ENCODE measurements at places on chromosomes 7 and 10. TPM values are rescaled to one million over a fixed set of nuclear protein-coding genes. Genes with fewer than 3 reads are reported as not detected.

GRCh38 chr7:542713-543500, 23.3 kb upstream of the PDGFA start:
- peak; percentile 91 for DNase-seq
- H3K36me3 ChIP-seq, result no peaks in the 10 kb centered on the region
- H3K27ac ChIP-seq, result peak overlapping the region; percentile 24

DNA sequence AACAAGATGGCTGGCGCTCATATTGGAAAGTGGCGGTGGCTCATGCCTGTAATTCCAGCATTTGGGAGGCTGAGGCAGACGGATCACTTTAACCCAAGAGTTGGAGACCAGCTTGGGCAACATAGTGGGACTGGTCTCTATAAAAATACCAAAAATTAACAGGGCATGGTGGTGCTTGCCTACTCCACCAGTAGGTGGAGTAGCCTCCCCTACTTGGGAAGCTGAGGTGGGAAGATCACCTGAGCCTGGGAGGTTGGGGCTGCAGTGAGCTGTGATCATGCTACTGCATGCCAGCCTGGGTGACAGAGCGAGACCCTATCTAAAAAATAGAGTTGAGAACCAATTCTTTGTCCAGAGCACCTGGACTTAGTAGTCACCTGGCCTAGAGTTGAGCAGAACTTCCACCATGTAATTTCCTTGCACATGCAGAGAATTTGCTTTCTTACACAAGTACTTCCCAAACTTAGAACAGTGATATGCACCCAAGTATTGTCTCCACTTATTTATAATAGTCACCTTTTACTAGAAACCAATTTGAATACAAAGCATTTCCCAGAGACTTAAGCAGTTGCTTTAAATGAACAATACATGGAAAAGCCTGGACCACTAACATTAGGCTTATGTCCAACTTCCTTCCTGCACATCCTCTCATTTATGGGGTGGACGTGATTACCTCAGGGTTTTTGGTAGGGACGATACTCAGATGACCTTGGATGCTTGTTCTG, 15.9 kb downstream of the LAMB4 start:
- H3K27me3 ChIP-seq, result no peaks in the 10 kb centered on the region
- H3K27ac ChIP-seq, result no peak overlapping the region
- no peaks in the 10 kb centered on the region for H3K36me3 ChIP-seq
- H3K4me3 ChIP-seq, result no peak overlapping the region

GRCh38 chr10:62626079-62626478, 178.4 kb upstream of the ADO start:
- H3K27ac ChIP-seq, result no peak overlapping the region
- peaks cover 13% of the 10 kb centered on the region for H3K4me1 ChIP-seq
- no peaks in the 10 kb centered on the region for H3K36me3 ChIP-seq
- H3K4me3 ChIP-seq, result no peak overlapping the region
- DNase-seq, result no peak
- H3K27me3 ChIP-seq, result no peaks in the 10 kb centered on the region

- peak overlapping the region; percentile 77 for H3K27ac ChIP-seq
- H3K4me1 ChIP-seq, result peaks cover 31% of the 10 kb centered on the region
- peak; percentile 89 for DNase-seq
- H3K36me3 ChIP-seq, result no peaks in the 10 kb centered on the region
Observed at GRCh38 chr7:537911-538634, 18.4 kb upstream of the PDGFA start.

DNA sequence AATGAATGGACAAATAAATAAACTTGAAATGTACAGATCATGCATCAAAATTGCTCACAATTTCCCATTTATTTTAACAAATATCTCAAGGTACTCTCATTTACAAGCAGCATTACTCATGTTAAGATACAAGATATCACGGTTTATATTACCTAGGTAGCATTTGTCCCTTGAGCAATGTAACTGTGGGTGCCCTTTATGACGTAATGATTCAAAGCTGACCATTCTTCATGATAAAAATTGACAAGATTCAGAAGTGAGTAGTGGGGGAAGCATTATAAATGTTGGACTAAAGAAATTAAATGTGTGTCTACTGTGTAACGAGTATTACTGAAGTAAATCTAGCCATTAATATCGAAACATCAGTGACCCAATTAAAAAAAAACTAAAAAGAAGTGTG, 68.2 kb upstream of the GRM8 start:
- no peak overlapping the region for H3K4me3 ChIP-seq
- peaks cover 2% of the 10 kb centered on the region for H3K27me3 ChIP-seq
- no peaks in the 10 kb centered on the region for H3K4me1 ChIP-seq
- H3K36me3 ChIP-seq, result no peaks in the 10 kb centered on the region

DNA sequence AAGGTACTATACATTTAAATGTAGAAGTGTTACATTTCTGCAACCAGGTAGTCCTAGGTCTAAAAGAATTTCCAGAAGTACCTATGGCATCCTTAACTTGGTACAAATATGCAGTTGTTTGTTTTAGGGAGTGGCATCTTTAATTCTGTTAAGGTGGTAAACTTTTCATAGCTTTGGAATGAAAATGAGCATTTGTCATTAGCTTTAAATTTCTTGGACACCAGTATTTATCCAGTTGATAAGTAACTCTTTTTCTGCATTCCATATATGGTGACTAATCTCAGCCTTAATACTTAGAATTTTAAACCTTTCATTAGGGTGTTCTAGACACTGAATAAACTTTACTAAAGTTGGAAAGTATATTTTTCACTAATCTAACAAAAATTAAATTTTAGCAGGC, 10.8 kb downstream of the SLF2 start:
- no peak for DNase-seq
- H3K27ac ChIP-seq, result no peak overlapping the region
- H3K27me3 ChIP-seq, result no peaks in the 10 kb centered on the region
- H3K4me3 ChIP-seq, result no peak overlapping the region
- peaks cover 49% of the 10 kb centered on the region for H3K36me3 ChIP-seq

- H3K27ac ChIP-seq, result no peak overlapping the region
- H3K36me3 ChIP-seq, result no peaks in the 10 kb centered on the region
- no peaks in the 10 kb centered on the region for H3K4me1 ChIP-seq
- H3K4me3 ChIP-seq, result no peak overlapping the region
- no peak for DNase-seq
Observed at GRCh38 chr10:67575532-67575931, 120.5 kb downstream of the CTNNA3 start.

- no peak overlapping the region for H3K4me3 ChIP-seq
- H3K27ac ChIP-seq, result no peak overlapping the region
- peaks cover 9% of the 10 kb centered on the region for H3K4me1 ChIP-seq
- no peaks in the 10 kb centered on the region for H3K27me3 ChIP-seq
- no peak for DNase-seq
- no peaks in the 10 kb centered on the region for H3K36me3 ChIP-seq
Observed at GRCh38 chr10:71726580-71727104, 7.1 kb upstream of the C10orf105 start.

DNA sequence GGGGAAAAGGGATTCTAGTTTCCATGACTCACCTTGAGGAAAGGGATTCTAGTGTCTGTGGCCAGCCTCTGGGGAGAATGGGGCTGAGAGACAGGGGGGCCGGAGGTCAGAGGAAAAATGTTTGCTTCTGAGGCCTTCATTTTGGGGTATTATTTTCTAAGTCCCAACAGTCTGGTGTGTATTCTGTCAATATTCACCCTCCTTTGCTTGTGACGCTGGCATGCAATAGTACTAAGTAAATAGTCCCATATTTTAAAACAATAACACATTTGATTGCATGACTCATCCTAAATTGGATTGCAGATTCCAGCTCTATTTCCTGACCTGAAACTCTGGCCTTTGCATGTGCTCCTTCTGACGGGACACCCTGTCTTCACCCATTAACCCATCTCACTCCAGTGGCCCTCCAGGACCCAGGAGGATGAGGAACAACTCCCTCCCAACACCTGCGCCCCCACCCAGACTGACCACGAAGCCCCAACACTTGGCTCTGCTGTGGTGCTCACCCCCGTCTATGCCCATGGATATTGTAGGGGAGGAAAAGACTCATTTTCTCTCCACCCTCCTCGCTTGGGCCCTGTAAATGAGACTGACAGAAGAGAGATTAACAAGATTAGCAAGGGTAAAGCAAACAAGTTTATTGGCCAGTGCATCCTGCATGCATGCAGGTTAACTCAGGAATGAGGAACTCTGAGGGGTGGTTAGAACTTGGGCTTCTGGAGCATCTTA, 495.6 kb upstream of the KLF6 start:
- peak; percentile 63 for DNase-seq
- H3K27me3 ChIP-seq, result no peaks in the 10 kb centered on the region
- H3K36me3 ChIP-seq, result no peaks in the 10 kb centered on the region

DNA sequence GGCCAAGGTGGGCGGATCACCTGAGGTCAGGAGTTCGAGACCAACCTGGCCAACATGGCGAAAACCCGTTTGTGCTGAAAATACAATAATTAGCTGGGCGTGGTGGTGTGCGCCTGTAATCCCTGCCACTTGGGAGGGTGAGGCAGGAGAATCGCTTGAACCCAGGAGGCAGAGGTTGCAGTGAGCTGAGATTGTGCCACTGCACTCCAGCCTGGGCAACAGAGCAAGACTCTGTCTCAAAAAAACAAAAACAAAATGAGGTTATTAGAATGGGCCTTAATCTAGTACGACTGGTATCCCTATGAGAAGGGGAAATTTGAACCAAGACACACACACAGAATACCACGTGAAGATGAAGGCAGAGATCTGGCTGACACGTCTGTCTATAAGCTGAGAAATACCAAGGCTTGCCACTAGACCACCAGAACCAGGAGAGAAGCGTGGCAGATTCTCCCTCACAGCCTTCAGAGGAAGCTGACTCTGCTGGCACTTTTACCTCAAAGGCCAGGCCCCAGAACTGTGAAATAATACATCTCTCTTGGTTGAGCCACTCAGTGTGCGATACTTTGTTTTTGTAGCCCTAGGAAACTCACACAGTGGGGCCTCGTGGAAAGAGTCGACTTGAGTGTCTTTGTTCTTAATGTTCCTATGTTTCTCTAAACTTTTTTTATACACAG, 59.6 kb downstream of the TMEM209 start:
- no peak overlapping the region for H3K4me3 ChIP-seq
- no peaks in the 10 kb centered on the region for H3K36me3 ChIP-seq
- H3K27me3 ChIP-seq, result no peaks in the 10 kb centered on the region

GRCh38 chr7:47501406-47501805, 80.5 kb downstream of the TNS3 start:
- H3K27me3 ChIP-seq, result no peaks in the 10 kb centered on the region
- DNase-seq, result peak; percentile 96
- peaks cover 28% of the 10 kb centered on the region for H3K36me3 ChIP-seq
- peak overlapping the region; percentile 96 for H3K27ac ChIP-seq
- H3K4me3 ChIP-seq, result no peak overlapping the region

GRCh38 chr10:54368984-54369383, 432.0 kb downstream of the PCDH15 start:
- H3K4me1 ChIP-seq, result no peaks in the 10 kb centered on the region
- no peaks in the 10 kb centered on the region for H3K36me3 ChIP-seq
- H3K27me3 ChIP-seq, result no peaks in the 10 kb centered on the region
- DNase-seq, result no peak

GRCh38 chr7:2376351-2377154, 21.9 kb downstream of the EIF3B start:
- H3K4me1 ChIP-seq, result no peaks in the 10 kb centered on the region
- no peak overlapping the region for H3K4me3 ChIP-seq
- no peak for DNase-seq
- no peaks in the 10 kb centered on the region for H3K27me3 ChIP-seq
- H3K36me3 ChIP-seq, result peaks cover 91% of the 10 kb centered on the region
- no peak overlapping the region for H3K27ac ChIP-seq

GRCh38 chr10:120459185-120459584, 2.2 kb downstream of the PLPP4 start:
- DNase-seq, result no peak
- no peak overlapping the region for H3K4me3 ChIP-seq
- H3K27me3 ChIP-seq, result no peaks in the 10 kb centered on the region
- no peaks in the 10 kb centered on the region for H3K36me3 ChIP-seq

DNA sequence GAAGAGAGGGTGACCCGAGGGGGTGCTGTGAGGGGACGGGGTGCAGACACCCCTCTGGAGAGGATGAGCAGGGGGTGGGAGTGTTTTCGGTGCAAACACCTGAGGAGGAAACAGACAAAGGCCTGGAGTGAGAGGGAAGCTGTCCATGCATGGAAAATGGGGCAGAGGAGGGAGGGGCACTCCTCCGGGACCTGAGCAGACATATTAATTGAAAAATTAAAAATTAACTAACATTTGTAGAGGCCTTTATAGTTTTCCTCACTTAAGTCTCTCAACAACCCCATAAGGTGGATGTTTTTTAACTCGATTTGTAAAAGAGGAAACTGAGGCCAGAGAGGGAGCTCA, 1.2 kb downstream of the VPS37D start:
- H3K36me3 ChIP-seq, result peaks cover 8% of the 10 kb centered on the region
- H3K4me1 ChIP-seq, result no peaks in the 10 kb centered on the region
- H3K4me3 ChIP-seq, result peak overlapping the region; percentile 84

VWA2 gene
- polyA plus RNA-seq, result not detected

C10orf53 gene
- polyA plus RNA-seq, result not detected

CAV1 gene
- 1,808 TPM for polyA plus RNA-seq

ZNF488 gene
- polyA plus RNA-seq, result 0.14 TPM

SAMD8 gene
- polyA plus RNA-seq, result 8.6 TPM

GRM3 gene
- not detected for polyA plus RNA-seq

C10orf67 gene
- polyA plus RNA-seq, result 0.14 TPM

KIAA1217 gene
- 4.4 TPM for polyA plus RNA-seq

GNAI1 gene
- polyA plus RNA-seq, result 21.1 TPM

GPR15LG gene
- polyA plus RNA-seq, result not detected

SPDYE1 gene
- polyA plus RNA-seq, result not detected

CD36 gene
- 0.19 TPM for polyA plus RNA-seq

CCDC172 gene
- polyA plus RNA-seq, result not detected

GSTO2 gene
- polyA plus RNA-seq, result 1.1 TPM
